T-helper 1 cell (primary cell): ENCODE measurements at places on chromosomes 3 and 15.

DNA sequence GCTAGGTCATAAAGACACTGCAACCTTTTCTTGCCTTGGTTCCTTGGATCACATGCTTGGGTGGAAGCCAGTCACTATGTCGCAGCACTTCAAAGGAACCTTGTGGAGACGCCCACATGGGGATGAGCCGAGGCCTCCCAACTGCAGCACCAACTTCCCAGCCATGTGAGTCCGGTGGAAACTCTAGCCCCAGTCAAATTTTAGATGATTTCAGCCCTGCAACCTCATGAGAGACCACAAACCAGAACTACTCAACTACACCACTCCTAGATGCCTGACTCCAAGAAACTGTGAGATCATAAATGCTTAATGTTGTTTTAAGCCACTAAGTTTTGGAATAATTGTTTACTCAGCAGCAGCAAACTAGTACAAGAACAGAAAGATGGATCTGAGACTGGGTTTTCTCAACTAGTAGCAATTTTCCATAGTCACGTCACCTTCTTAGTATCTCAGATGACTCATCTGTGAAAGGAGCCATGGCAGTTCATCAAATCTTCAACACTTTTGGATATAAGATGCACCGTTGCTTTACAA is 86.5 kb downstream of the MB21D2 start:
- no peak for DNase-seq

DNA sequence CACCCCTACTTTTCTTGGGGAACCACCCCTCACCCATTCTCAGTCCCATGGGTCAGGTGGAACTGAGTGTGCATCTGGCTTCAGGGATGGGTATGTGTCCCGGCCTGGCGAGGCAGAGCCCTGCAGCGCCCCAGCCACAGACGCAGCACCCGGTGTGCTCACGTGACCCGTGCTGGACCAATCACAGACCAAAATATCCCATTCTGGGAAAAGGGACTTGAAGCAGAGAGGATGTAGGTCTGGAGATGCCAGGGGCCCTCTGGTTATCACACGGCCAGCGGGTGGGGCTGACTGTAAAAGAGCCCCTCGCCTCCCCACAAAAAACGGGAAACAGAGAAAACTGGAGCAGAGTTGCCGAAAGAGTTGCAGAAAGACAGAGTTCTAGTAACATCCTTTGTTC is 138.0 kb upstream of the RAD18 start:
- DNase-seq: no peak

- no peak for DNase-seq
Observed at GRCh38 chr15:101115786-101116680, 135.8 kb downstream of the CHSY1 start.

DNA sequence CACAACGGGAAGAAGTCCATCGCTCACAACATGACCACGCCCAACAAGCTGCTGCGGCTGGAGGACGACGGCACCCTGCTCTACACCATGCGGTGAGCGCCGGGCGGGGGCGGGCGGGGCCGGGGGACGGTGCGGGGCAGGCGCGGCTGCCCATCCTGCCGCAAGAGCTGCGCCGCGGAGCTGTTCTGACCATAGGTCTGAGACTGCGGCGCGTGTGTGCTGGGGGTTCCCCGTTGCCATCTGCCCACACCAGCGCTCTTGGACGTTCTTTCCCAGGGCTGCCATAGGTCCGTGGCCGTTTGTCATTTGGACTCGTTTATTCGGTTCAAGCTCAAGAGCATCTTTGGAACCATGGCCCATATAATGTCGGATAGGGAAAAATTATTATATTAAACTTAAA is 16.6 kb downstream of the GABRA5 start:
- DNase-seq: no peak

DNA sequence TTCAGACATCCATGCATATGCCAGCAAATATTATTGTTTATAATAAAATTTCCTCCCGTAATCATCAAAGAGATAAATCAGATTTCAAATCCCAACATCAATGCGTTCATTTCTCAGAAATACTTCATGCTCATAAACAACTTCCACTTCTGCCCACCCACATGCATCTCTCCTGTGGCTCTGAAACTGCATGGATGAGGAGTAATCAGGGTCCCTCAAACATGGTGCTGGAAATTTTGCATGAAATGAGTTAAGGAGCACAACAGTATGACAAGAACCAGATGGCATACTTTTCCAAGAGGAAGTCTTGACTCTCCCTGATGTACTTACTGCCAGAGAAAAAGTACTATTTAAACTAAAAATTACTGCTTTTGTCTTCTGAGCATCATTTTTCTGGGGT is 26.9 kb upstream of the MFSD1 start:
- DNase-seq: no peak

DNA sequence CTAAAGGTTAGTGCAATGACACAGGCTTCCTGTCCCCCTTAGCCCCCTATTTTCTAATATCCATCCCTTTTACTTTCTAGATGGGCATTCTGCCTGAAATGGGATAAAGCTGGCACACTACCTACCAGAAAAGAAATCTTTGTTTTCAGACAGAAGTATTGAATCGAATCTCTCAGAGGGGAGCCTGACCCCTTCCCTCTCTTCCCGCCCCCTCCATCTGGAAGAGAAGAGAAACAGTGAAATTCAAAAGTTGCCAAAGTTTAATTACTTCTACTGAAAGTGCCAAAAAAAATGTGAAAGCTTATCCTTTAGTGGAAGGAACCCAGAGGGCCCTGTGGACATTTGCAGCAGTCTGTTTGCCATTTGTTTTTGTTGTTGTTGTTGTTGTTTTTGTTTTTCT is 523.8 kb downstream of the AGBL1 start:
- no peak for DNase-seq

- DNase-seq: no peak
Observed at GRCh38 chr3:128328546-128329458, 137.9 kb downstream of the DNAJB8 start.

GRCh38 chr3:32423534-32423933 is 31.9 kb downstream of the CMTM7 start:
- no peak for DNase-seq

- DNase-seq: no peak
Observed at GRCh38 chr3:43394041-43394554, 107.8 kb downstream of the SNRK start.

DNA sequence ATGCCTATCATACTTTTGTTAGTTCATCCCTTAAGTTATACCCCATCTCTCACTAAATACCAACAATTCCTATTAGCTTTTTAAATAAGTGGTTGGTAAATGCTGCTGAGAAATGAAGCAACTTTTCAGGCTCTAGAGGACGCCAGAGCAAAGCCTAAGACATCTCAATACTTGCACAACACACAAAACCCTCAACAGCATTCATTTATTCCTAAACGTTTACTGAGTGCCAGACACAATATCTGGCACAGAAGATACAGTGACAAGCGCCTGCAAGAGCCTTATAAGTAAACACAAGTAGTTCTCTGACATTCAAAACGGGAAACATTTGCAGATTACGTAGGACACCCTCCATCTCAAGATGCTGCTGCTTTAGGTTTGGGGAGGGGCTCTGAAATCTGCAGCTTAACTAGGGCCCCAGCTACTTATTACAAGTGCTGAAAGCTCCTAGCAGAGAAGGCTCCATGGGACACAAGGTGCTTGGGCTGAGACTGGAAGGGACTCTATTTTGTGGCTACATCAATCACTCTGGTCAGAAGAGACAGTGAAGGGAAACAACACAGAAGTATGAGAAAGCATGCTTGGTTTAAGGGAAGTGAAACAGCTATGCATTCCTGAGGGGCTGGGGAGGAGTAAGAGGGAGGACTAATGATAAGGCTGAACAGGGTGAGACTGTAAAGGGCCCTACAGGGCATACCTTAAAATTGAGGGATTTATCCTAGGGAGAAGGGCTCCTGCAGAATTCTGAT is 311.3 kb downstream of the PLCL2 start:
- no peak for DNase-seq

- no peak for DNase-seq
Observed at GRCh38 chr3:144692488-144692887, 720.9 kb downstream of the DIPK2A start.

- DNase-seq: no peak
Observed at GRCh38 chr15:40028853-40029252, 10.1 kb downstream of the SRP14 start.

- no peak for DNase-seq
Observed at GRCh38 chr15:58424722-58425121, 7.1 kb upstream of the LIPC start.

GRCh38 chr3:115503394-115503793 is 119.9 kb upstream of the GAP43 start:
- DNase-seq: no peak

- no peak for DNase-seq
Observed at GRCh38 chr3:178684881-178685590, 148.8 kb downstream of the KCNMB2 start.

- no peak for DNase-seq
Observed at GRCh38 chr3:134330883-134331810, 43.1 kb downstream of the AMOTL2 start.

DNA sequence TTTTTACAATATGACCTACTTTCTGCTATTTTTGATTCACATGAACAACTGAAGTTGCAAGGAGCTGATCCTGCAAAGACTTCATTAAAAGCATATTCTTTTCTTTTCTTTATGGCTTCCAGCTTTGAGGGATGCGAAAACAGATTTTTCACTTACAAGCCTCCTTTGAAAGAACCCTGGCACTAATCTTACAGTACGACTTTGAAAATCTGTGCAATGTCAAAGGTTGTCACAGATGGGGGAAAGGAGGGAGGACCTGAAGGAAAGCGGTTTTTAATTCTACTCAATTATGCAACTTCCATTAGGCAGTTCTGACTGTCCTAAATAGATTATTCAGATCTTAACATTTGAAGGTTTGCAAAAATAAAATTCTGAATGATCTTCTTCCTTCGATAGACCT is 130.5 kb downstream of the TNIK start:
- no peak for DNase-seq

- DNase-seq: no peak
Observed at GRCh38 chr3:149224736-149225594, 3.3 kb upstream of the CP start.

GRCh38 chr3:50472958-50473357 is 30.5 kb downstream of the CACNA2D2 start:
- no peak for DNase-seq

DNA sequence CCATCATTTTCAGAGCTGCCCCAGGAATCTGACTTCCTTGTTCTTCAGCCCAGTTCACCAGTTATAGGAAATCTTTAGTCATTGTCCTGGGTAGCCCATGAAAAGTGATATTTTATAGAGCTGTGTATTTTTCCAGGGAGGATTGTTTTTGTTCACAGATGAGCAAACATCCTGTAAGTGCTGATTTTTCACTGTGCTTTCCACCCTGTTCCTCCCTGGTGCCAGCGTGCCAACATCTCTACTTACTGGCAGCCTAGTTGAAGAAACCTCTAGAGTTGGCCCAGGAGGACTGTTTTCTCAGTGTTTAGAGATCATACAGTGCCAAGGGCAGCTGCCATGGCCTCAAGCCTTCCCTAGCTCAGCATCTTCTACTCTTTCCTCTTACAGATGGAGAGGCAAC is 41.3 kb downstream of the ST6GAL1 start:
- DNase-seq: no peak

DNA sequence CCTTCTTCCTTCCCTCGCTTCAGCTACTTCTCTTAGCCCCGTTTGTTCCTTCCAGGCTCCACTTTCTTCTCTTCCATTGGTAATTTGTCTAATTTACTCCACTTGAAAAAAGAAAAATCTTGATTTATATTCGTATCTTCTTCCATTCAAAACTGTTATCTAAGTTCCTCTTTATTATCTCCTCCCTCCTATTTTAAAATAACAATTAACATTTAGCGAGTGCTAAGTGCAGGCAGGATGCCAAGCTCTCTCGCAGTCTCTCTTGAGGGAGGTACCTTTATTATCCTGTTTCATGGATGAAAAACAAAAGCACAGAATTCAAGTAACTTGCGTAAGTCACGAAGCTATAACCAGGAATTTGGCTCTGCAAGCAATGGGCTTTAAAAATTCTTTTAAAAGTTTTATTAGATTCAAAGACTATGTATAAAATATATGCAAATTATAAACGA is 418.9 kb upstream of the NAALADL2 start:
- DNase-seq: no peak

GRCh38 chr3:67648701-67649100 is 5.7 kb downstream of the SUCLG2 start:
- no peak for DNase-seq

- DNase-seq: no peak
Observed at GRCh38 chr3:142495103-142495502, 47.3 kb upstream of the XRN1 start.

DNA sequence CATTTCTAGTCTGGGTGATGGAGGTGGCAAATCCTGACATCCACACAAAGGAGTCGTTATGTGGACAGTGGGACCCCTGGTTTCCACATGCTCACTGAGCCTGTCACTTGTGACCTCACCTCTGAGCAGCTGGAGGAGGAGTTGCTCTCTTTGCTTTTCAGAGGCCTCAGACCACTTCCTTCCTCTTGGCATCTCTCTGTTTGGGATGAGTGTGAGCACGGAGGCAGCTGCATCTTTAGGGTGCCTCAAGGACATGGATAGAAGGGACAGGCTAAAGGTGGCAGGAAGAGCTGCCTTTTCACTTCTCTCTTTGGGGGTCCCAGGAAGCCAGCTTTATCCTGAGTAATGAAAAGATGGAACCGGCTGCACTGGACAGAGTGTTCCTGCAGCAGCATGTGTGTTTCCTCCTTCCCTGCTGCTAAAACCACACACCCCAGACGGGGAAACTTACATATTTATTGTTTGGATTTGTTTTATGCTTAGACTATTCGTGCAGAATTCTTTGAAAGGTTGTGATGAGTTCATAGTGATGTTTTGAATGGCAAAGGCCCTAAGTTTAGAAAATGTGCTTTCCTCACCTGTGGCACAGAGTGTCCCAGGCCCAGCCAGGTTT is 31.8 kb downstream of the GPR171 start:
- peak; percentile 84 for DNase-seq

GRCh38 chr3:106629215-106629832 is 747.9 kb upstream of the CCDC54 start:
- no peak for DNase-seq

DNA sequence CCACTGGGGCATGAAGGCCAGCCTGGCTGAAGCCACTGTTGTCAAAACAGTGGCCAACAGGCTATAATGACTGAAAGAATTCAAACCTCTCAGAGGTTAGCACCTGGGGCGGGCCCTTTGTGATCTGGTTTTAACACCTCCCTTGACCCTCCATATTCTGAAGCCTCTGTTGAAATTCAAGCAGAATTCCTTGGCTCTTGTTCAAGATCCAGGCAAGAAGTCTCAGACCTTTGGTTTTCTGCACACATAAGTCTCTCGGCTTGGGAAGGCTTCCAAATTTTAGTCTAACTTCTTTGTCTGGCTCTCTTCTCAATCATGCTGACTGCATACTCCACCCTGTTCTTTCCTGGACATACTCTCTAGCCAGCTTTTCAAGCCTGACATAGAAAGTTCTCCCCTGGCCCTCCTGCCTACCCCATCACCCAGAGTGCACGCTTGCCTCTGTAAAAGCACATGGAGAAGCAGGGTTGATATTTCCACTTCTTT is 144.5 kb downstream of the PDZRN3 start:
- DNase-seq: no peak

DNA sequence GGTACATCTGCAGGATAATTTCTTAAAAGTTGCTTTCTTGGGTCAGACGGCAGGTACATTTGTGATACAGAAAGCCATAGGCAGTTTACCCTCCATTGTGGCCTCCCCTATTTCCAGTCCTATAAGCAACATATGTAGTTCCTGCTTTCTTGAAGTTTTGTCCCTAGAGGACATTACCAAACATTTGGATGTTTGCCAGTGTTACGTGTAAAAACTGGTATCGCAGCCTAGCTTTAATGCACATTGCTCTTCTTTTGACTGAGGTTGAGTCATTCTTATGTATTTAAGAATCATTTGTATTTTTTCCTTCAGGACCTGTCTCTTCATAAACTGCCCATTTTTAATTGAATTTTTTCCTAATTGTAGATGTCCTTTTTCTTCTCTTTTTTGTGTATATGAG is 114.3 kb downstream of the DIPK2A start:
- DNase-seq: no peak

- DNase-seq: no peak
Observed at GRCh38 chr3:48927928-48928327, 9.3 kb downstream of the ARIH2 start.
